Activated gamma-delta T cell treated with Interleukin-2 at 50 U/mL for 16 hours (primary cell): ENCODE measurements at places on chromosomes 4 and X.

DNA sequence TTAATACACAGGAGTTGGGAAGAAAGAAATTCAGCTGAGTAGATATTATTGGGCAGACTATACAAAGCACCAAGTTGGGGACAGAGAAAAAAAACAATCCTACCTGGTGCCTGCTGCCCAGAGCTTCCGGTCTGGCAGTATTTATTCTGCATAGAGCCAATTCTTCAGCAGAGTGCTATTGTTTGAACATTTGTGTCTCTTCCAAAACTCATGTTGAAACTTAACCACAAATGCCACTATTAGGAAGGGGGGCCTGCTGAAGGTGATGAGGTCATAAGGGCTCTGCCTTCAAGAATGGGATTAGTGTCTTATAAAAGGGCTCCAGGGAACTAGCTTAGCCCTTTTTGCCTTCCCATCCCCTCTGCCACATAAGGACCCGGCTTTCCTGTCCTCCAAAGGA lies 136.2 kb downstream of the EVC2 start:
- no peak for DNase-seq

GRCh38 chr4:1239950-1240307 lies 9.0 kb downstream of the CTBP1 start:
- DNase-seq: no peak

- DNase-seq: no peak
Observed at GRCh38 chr4:170079981-170080380, 9.8 kb downstream of the AADAT start.

- no peak for DNase-seq
Observed at GRCh38 chr4:3657902-3658529, 108.2 kb upstream of the ADRA2C start.

DNA sequence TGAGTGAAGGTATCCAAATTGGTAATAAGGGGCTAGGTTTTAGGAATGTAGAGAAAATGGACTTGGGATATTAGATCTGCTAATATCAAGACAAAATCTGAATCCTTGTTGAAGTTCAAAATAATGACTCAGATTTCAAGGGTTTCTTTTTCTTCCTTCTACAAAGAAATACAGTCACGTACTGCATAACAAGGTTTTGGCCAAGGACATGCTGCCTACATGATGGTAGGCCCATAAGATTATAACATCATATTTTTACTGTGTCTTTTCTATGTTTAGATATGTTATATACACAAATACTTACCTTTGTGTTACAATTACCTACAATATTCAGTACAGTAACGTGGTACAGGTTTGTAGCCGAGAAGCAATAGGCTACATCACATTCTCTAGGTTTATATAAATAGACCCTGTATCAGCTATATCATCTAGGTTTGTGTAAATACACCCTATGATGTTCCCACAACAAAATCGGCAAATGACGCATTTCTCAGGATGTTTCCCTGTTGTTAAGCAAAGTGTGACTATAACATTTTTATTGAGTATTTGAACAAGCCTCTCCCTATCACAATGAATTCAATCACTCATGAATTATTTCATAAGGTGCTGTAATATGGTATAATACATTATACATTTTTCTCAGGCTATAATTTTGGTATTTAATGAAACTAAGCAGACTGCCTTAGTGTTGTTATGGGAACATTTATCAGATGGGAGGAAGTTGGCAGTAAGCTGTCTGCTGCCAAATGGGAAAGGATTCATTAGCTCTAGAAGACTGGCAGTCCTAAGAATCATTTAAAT lies 186.3 kb downstream of the PPP3CA start:
- no peak for DNase-seq

- no peak for DNase-seq
Observed at GRCh38 chr4:10232114-10232513, 115.5 kb upstream of the WDR1 start.

DNA sequence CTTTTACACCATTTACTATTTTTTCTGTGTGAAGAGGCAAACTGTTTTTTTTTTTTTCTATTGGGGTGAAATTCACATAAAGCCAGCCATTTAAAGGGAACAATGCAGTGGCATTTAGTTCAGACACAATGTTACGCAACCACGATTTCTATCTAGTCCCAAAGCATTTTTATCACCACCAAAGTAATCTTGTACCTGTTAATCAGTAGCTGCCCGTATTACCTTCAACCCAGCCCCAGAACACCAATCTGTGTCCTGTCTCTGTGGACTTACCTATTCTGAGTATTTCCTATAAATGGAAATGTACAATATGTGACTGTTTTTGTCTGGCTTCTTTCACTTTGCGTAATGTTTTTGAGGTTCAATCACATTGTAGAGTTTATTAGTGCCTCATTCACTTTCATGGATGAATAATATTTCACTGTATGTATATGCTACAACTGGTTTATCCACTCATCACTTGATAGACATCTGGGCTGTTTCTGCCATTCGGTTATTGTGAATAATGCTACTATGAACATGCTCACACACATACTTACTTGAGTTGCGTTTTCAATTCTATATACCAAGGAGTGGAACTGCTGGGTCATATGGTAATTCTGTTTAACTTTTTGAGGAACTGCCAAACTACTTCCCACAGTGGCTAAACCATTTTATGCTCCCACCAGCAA lies 116.2 kb downstream of the CDS1 start:
- DNase-seq: no peak

DNA sequence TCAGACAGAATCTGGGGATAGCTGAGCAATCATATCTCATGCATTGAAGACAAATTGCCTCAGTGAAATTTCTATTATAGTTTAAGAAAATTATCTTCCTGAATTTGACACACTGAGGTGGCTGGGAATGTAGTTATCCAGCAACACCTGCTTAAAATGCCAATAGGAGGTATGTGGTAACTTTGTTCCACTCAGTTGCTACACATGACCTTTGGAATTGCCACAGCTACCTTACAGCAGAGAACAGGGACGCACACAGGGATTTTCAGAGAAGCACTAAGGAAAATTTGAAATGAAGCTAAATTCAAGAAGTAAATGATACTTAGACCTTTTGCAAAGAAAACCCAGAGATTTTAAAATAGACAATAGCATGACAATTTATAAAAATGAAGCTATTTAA lies 264.6 kb downstream of the IL1RAPL1 start:
- no peak for DNase-seq

DNA sequence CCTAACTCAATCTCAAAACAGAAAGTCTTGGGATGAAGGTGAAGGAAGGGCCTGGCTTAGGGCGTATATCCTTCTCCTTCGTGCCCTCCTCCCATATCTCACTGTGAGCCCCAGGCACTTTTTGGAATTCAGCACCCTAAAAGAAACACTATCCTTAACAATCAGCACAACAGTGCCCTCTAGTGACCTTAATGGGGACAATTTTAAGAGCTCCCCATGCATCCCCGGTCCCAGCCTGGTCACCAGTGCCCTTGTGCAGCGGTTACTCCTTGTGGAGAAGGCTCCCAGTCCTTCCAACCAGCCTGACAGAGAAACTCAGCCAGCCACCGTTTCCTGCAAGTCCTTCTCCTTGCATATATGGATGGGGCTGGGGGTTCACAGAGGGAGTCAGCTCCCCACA lies 4.2 kb downstream of the PAK3 start:
- DNase-seq: no peak

DNA sequence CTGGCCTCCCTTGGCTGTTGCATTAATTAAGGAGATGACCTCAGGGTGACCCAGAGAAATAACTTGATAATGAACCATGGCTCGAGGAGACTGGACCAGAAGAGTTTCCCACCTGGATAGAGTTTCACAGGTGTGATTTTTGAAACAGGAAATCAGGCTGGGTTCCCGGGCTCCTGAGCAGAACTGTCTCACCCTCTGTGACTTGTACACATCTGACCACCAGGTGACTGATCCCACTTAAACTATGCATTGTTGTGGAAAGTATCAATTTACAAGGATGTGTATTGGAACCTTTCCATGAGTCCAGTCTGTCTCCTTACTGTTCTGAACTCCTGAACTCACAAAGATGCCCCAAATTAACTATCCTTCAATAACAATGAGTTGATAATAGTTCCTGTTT lies 220.3 kb downstream of the PTTG2 start:
- no peak for DNase-seq

DNA sequence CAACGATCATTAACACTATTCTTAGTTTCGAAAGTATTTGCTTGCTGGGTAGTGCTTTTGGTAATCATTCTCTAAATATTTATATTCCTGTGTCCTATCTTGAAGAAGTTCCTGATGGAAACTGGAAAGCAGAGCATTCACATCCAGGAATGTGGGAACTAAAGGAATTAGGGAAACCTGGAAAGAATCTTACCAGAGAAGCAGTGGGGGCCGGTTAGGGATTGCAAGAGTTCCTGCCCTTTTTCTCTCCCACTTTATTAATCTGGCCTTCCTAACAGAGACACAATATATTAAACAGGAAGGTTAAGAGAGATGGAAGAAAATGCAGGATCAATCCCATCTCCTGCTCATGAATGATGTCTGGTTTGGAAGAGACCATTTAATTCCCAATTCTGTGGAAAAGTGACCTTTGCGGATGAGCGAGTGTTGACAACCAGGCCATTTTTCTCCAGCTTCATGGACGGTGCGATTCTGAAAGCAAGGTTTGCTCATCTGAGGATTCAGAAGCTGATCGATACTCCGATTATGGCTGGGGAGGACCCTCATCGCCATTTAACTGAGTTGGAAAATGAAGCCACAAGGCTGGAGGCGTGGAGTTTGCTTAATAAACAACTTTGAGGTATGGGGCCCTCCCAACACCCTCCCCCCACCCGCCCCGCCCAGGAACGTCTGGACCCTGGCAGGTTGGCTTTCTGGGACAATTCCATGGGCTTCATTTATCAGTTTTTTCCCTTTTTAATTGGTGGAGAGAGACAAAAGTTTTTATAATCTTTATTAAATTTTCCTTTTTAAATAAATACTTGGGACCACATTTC lies 52.3 kb downstream of the C4orf51 start:
- DNase-seq: no peak

DNA sequence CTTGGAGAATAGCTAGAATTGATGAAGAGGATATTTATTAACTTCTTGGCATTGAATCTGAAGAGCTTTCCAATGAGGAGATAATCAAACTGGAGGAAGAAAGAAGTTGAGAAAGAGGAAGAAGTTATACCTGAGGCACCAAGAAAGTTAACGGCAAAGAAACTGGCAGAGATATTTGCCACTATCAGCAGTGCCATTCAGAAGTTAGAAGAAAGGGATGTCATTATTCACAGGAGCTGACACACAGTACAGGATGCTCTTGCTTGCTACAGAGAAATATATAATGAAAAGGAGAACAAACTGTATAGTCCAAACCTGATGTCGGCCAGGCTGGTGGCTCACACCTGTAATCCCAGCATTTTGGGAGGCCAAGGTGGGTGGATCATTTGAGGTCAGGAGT lies 64.5 kb downstream of the MCUB start:
- no peak for DNase-seq

DNA sequence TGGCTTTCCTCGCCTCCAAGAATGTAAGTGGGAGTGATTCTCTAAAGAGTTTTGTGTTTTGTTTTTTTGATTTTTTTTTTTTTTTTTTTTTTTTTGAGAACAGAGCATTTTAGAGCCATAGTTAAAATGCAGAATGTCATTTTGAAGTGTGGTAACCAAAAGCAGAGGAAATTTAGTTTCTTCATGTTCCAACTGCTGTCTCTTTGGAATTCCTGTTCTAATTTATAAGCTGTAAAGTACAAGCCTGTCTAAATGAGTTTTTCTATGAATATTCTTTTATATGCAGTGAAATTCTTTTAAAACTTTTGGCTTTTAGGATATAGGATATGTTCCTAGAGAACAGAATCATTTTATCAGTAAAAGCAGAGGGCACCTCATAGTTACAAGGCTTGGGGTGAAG lies 74.2 kb downstream of the KIT start:
- DNase-seq: no peak

- DNase-seq: no peak
Observed at GRCh38 chrX:153392642-153393321, 8.4 kb downstream of the PNMA6E start.

GRCh38 chr4:183328832-183329231 lies 6.6 kb upstream of the CLDN24 start:
- no peak for DNase-seq

- no peak for DNase-seq
Observed at GRCh38 chrX:46485897-46486296, 59.3 kb downstream of the ZNF674 start.

DNA sequence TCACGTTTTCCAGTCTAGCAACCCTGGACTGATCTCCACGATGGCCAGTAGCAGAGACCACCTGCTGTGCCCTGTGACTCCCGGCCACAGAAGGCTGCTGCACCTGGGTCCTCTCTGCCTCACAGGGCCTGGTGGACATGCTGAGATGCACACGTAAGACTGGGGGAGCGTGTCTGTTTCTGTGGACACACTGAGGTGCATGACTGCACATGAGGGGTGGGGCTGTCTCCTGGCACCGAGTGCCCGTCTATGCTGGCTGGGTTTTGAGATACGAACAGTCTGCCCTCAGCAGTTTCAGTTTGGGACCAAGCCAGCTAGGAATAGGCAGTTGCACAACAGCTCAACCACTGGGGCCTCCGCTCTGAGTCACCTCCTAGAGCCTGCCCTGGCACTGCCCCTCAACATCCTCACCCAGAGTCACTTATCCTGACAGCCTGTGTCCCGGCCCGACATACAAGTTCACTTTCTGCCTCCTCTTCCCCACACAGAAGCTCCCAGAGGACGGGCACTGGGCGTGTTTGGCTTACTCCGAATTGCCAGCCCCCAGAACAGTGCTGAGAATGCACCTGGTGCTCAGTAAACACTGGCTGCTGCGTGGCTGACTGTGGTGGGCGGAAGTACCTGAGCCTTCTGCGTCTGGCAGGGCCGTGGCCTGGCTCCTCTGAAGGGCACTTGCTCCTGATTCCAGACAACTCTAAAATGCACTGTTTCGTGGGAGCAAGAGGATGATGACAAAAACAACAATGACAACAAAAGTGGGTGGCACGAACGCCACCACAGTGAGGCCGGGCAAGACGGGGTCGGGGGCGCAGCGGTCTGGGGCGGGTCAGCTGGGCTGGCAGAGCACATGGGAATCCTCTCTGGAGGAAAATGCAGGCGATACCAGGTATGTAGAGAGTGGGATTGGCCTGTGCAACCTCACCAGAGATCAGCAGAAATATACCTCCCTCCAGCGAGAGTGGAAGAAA lies 30.9 kb downstream of the RNF212 start:
- DNase-seq: no peak

- DNase-seq: no peak
Observed at GRCh38 chr4:15434676-15435075, 6.8 kb downstream of the C1QTNF7 start.

DNA sequence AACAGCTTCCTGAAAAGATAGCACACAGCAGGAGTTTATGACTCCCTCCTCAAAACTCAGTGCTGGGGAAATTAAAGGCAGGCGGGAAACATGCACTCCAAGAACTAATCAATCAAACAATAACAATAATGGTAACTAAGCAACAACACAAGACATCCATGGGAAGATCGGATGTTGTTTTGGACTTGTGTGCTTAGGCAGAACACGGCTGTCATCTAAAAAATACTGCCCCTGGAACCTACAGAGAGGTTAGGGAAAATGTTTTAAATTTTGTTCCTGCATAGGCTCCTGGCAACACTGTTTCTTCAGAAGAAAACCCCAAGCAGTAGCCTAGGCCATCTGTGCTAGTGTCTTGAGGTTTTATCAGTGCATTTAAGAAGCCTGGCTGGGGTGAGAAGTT lies 1378.2 kb downstream of the STIM2 start:
- no peak for DNase-seq

GRCh38 chr4:107389965-107390364 lies 330.1 kb downstream of the PAPSS1 start:
- no peak for DNase-seq
